IPS DF 19.7 (cell line): ENCODE measurements at places on chromosomes 11 and 22.

DNA sequence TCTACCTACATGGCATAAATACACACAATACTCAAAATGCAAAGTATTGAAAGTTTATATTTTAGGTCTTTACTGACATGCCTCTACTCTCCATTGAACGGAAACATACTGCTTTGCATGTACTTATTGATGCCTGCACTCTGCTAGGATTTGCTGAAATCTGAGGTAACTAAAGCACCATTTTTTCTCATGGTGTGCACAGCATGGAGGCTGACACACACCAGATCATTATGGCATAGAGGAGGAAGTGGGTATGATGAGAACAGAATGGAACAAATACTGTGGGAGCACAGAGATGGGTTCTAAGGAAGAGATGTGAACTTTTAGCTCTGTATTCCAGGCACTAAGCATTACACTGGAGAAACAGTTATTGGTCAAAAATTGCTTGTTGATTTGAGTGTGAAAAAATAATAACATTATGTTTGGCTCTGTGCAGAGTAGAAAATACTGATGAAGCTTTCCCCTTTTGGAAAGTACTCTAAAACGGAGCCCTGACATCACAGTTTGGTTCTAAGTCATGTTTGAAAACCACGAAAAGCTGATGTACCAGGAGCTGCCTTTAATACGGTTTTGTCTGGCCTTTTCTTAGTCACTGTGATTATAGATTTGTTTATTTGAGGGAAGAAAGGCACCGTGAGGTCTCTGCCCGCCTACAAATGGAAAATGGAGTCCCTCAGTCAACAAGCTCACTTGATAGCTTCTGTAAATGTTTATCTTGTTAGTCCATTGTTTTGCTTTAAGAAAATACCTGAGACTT, 5.6 kb downstream of the OR52R1 start:
- no peak for DNase-seq

- DNase-seq = no peak
Observed at GRCh38 chr11:84817998-84818397, 809.1 kb downstream of the DLG2 start.

- DNase-seq = no peak
Observed at GRCh38 chr22:22087854-22088657, 105.5 kb upstream of the TOP3B start.

DNA sequence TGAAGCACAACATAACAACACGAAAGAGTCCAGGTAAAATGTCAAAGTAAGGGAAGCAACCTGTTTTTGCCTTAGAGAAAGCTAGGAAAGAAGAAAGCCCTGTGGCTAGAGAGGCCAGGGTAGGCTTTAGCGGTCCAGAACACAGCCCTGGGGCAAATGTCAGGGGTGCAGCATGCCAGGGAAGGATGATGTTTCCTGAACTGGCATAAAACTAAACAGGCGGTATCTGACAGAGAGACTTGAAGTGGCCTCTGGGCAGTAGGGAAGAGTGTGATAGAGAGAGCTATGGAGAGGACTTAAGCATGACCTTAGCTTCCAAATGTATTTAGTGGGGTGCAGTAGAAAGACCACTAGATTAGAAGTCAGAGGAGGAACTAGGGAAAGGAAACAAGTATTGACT, 103.5 kb downstream of the KCNC1 start:
- DNase-seq = no peak

- no peak for DNase-seq
Observed at GRCh38 chr11:41446107-41446506, 13.3 kb downstream of the LRRC4C start.

- DNase-seq = no peak
Observed at GRCh38 chr11:34154059-34154875, 48.8 kb downstream of the NAT10 start.

GRCh38 chr11:70921804-70922203, 330.6 kb downstream of the SHANK2 start:
- no peak for DNase-seq

DNA sequence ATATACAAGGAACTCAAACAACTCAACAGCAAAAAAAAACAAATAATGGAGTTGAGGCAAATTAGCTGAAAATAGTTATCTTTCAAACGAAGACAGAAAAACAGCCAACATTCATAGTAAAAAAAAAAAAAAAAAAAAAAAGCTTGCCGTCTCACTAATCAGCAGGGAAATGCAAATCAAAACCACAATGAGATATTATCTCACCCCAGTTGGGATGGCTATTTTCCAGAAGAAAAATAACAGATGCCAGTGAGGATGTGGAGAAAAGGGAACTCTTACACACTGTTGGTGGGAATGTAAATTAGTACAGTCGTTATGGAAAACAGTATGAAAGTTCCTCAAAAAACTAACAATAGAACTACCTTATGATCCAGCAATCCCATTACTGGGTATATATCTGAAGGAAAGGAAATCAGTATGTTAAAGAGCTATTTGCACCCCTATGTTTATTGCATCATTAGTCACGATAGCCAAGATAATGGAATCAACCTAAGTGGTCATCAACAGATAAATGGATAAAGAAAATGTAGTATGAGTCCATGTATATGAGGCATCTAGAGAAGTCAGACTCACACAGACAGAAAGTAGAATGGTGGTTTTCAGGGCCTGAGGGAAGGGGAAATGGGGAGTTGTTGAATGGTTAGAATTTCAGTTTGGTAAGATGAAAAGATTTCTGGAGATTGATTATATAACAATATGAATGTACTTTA, 56.0 kb downstream of the USP35 start:
- DNase-seq = no peak

GRCh38 chr11:118533769-118534729, 3.1 kb downstream of the TMEM25 start:
- DNase-seq = no peak

GRCh38 chr11:119774172-119774763, 45.3 kb upstream of the NECTIN1 start:
- no peak for DNase-seq

- DNase-seq = no peak
Observed at GRCh38 chr11:103488579-103488978, 379.4 kb downstream of the DYNC2H1 start.

DNA sequence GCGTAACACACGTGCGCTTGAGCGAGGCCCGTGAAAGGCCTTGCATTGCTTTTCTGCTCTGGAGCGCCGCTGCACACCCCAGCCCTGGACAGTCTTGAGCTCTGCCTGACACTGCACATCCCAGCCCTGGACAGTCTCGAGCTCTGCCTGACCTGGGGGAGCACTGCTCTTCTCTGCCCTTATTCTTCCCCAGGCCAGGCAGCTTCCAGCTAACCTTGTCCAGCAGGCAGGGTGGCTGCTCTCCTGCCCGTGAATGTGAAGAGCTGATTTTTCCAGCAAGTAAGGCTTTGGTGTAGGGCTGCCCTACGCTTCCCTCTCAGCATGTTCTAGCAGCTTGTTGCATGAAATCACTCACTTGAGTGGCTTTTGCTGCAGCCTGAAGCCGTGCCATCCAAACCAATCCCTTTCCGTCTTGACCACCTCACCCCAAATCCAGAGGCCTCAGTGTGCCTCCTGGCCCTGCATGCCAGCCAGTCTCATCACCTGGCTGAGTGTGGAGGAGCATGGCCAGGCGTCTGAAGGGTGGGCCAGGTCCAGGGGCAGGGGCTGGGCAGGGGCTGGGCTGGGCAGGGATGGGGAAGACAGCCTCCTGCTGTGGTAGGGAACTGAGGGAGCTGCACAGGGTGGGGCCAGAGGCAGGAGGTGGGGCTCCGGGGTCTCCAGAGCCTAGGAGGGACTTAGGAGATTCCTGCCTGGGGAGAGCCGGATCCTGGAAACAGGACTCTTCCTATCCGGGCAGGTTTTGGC, 89.5 kb upstream of the B3GAT1 start:
- DNase-seq = no peak

GRCh38 chr22:21764038-21764804, 28.6 kb upstream of the YPEL1 start:
- no peak for DNase-seq

- DNase-seq = no peak
Observed at GRCh38 chr11:64121663-64122410, 44.1 kb downstream of the MACROD1 start.

- no peak for DNase-seq
Observed at GRCh38 chr11:120218695-120219033, 7.8 kb downstream of the OAF start.

GRCh38 chr11:115965767-115966504, 461.7 kb upstream of the CADM1 start:
- DNase-seq = no peak

DNA sequence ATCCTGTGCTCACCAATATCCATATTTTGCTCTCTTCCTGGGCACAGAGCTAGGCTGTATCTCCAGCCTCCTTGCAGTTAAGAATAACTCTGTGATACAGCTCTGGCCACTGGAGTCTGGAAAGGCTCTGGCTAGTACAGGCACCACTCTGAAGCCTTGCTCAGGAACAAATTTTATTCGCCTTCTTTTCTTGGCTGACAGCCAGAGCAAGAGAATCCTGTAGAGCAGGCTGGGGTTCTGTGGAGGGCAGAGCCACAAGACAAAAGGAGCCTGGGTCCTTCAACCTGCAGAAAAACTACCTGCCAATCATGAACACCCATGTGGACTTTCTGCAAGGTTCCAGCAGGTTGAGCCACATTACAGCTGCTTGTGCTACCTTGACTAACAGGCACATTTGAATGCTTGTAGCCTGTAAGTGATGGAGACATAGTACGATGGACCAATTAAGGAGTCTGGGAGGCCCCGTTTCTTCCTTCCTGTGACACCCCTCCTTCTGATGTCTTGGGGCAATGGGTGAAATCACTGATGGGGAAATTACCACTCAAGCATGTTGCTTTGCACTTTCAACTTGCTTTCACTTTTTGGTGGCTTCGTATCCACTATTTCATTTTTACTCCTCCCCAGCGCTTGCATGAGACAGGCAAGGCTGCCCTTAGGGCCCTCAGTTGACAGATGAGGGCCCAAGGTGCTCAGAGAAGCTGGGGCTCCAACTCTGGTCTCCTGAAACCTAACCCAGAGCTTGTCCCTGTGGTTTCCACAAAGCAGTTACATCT, 267.2 kb upstream of the SYN3 start:
- DNase-seq = no peak

DNA sequence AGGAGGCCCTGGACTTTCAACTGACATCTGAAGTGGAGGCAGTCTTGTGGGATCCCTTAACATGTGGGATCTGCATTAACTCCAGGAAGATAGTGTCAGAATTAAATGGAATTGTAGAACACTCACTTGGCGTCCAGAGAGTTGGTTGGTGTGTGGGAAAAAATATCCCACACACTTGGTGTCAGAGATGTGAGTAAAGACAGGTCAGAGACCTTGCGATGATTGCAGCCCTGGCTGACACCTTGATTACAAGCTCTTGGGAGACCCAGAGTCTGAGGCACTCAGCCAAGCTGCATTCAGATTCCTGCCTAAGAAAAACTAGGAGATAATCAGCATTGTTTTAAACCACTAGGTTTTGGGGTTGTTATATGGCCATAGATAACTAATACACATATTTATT, 7.2 kb upstream of the TPCN2 start:
- no peak for DNase-seq

- DNase-seq = no peak
Observed at GRCh38 chr11:62472063-62472884, 53.4 kb downstream of the SCGB1A1 start.

DNA sequence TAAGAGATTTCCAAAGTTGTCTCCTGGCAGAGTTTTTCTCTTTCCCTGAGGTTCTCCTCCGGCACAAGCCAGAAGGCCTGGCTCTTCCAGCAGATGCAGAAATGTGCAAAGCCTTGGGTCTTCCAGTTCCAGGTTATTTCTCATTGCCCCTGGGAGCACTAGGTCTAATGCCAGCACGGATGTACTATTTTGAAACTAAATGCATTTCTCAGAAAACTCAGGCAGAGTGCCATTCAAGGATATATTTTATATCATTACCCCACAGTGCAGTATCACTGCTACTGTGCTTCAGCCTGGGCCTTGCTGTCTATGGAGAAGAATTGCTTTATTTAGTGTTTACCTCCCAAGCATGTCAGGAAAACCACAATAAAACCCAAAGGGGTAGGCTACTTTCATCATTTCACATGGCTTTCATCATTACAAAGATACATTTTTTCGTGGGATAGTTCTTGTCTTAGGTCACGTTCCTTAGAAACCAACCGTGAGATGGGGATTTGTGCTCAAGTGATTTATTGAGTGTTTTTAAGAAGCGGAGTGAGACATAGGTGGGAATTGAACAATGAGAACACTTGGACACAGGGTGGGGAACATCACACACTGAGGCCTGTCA, 22.4 kb upstream of the FZD4 start:
- DNase-seq = no peak

DNA sequence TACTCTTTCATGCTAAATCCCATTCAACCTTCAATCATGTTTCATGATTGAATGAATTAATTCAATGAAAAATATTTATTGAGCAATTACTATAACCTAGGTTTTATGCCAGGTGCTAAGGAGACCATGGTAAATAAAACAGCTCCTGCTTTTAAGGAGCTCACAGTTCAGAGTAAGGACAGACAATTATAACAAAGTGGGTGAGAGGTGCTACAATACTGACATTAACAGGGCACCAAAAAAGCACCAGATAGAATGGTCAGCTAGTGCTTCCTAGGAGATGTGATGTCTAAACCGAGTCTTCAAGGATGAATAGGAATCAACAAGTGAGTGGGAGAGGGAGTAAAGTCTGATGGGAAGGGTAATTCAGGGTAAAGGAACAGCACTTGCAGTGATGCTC, 366.7 kb downstream of the SOX6 start:
- DNase-seq = no peak

DNA sequence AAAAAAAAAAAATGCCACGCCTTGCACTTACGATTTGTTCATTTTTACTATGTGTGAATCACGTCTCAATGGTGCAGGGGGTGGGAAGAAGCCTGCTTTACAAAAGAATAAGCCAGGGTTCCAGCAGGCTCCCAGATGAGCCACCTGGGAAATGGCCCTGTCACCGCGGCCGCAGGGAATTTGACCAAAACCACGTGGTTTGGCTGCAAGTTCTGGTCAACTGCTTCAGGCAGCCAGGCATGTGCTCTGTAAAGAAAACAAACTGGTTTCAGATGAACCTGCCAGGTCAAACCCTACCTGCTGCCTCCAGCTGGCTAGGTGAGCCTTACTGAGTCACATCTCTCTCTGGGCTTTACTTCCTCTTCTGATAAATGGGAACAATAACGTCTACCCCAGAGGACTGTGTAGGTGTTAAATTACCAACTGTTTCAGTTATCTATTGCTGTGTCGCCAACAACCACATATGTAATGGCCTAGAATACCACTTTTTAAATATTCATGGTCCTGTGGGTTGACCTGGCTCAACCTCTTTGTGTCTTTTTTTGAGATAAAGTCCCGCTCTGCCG, 30.5 kb upstream of the GCAT start:
- DNase-seq = no peak

GRCh38 chr11:13423372-13423771, 39.6 kb downstream of the BTBD10 start:
- no peak for DNase-seq

DNA sequence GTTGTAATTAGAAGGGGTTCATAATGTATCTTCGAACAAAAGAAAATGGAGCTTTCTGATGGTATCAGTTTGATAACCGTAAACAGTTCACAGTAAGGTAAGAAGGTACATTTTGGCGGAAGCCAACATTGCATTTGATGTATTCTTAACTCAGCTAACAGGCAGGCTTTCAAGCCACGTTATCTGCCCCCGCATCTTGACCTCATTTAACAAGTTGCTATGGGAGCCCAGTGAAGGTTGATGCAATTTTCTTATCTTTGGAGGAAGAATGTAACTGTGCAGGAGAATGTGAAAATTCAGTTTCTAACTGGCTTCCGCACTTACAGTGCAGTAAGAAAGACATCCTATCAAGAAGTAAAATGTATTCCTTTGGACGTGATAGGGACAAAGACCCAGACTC, 110.6 kb downstream of the ETS1 start:
- no peak for DNase-seq
